Psoas muscle (tissue), 8 donors: ENCODE measurements at places on chromosomes 11 and 22. TPM values are rescaled to one million over a fixed set of nuclear protein-coding genes. Genes with fewer than 3 reads are reported as not detected.

Gene C11orf42
- not detected for total RNA-seq

Gene MISFA
- total RNA-seq: 7.2 TPM

Gene SLCO2B1
- 10.9 TPM for total RNA-seq

Gene TREH
- not detected for total RNA-seq

Gene PDGFD
- 1.1 TPM for total RNA-seq

Gene TEX12
- total RNA-seq: not detected

Gene GGTLC2
- not detected for total RNA-seq

Gene MOB2
- total RNA-seq: 46.7 TPM

Gene SOX10
- total RNA-seq: 0.36 TPM

Gene PDE2A
- 8.8 TPM for total RNA-seq

Gene SCT
- not detected for total RNA-seq

Gene SVIP
- total RNA-seq: 23.0 TPM

Gene GGT5
- total RNA-seq: 7.7 TPM

Gene RHOD
- total RNA-seq: 41.7 TPM

Gene OLFML1
- 2.1 TPM for total RNA-seq

Gene KRTAP5-10
- total RNA-seq: not detected

Gene OR51B4
- total RNA-seq: not detected

Gene ME3
- 11.6 TPM for total RNA-seq

Gene HPX
- 0.34 TPM for total RNA-seq

Gene OR52E8
- total RNA-seq: not detected

Gene MS4A6A
- 15.4 TPM for total RNA-seq

Gene CREBZF
- 15.9 TPM for total RNA-seq

Gene FBLN1
- total RNA-seq: 37.3 TPM

Gene OR52I1
- not detected for total RNA-seq

Gene ZP1
- not detected for total RNA-seq

Gene NAV2
- total RNA-seq: 2.1 TPM

Gene TLCD5
- total RNA-seq: 0.53 TPM

Gene SLC43A3
- total RNA-seq: 15.1 TPM

Gene GAB4
- not detected for total RNA-seq

Gene SNX15
- total RNA-seq: 15.6 TPM

Gene AQP11
- 0.88 TPM for total RNA-seq

Gene DEUP1
- total RNA-seq: not detected

Gene OVOL1
- not detected for total RNA-seq
